ENCODE measurements at places on chromosomes 1 and 21.

- DNase-seq, result no peak
These were observed 155.4 kb downstream of the PGBD5 start for GRCh38 chr1:230270559-230271281.

GRCh38 chr1:77234096-77234495, 14.9 kb upstream of the PIGK start:
- no peak for DNase-seq

GRCh38 chr1:197178998-197179397, 32.5 kb upstream of the ASPM start:
- no peak for DNase-seq

DNA sequence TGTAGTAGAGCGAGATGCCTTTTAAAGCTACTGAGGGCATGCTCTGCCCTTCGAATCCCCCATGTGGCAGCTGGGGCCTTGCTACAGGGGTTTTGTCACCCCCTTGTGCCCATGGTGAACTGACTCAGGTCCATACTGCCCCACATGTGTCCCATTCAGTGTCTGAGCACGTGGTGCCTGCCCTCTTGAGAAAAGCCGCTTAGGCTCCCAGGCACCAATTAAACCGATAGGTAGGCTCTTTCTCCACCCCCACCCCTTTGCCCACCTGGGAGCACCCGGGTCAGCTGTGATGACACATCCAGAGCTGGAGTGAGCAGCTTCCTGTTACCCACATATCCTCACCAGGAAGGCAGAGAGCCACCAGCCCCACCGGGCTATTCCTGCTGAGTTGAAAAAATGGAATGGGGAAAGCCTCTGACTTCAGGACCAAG, 30.5 kb downstream of the TMCC2 start:
- DNase-seq, result no peak

- DNase-seq, result no peak
These were observed 8.8 kb upstream of the LMX1A start for GRCh38 chr1:165365341-165365740.

DNA sequence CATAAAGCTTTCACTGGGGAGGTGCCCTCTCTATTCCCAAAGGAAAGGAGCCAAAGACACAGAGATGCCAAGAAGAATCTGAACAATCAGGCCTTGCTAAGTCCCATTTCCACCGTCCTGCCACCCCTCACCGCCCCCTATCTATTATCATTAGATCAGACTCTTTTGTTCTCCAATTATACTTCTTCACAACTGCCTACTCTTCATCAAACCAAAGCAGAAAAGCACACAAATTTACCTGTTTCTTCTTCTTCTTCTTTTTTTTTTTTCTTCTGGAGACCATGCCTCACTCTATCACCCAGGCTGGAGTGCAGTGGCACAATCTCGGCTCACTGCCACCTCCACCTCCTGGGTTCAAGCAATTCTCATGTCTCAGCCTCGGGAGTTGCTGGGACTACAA, 43.1 kb upstream of the ARHGEF10L start:
- no peak for DNase-seq

- DNase-seq, result no peak
These were observed 3.7 kb upstream of the FNDC7 start for GRCh38 chr1:108708691-108709660.

GRCh38 chr1:229597877-229598276, 28.0 kb downstream of the TAF5L start:
- DNase-seq, result no peak

- DNase-seq, result no peak
These were observed 44.7 kb downstream of the YARS1 start for GRCh38 chr1:32772281-32773017.

DNA sequence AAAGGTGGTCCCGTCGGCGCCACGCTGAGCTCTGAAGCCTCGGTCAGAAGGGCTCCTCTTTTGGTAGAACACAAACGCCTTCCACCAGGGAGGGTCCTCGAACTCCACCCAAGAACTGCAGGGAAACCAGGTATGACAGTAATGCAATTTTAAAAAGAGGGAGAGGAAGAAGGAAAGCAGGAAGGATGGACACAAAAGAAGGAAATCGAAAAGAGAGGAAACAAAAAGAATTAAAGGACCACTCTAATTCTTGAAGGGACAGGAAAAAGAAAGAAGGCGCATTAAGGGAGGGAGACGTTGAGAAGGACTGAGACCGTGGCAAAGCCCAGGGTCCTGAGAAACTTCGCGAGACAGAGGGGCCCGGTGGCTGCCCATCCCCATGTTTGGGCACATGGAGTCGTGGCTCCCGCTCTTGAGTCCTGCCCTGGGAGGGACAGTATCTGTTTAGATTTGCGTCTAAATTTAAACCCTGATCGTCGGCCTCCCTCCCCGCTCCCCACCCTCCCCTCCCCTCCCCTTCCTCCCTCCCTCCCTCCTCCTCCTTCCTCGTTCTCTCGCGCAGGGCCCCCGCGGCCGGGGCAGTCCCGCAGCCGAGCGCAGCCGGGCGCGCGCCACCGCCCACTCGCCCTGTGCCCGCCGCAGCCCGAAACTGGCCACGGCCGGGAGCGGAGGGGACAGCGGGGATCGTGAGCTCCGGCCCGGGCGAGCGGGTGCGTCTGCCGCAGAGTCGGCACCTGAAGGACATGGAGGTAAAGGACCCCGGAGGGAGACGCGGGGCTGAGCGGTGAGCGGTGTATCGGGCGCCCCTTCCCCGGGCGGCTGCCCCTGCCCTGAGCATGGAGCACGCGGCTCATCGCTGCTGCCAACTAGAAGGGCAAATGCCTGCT, at the start of gene RCSD1:
Gene RCSD1 (plus strand): TSS at position 552 of the 887 bp plus-strand sequence. CDS start 192 bp downstream, at position 744.
- no peak for DNase-seq

- no peak for DNase-seq
These were observed 1.5 kb downstream of the RGS18 start for GRCh38 chr1:192159781-192160180.

DNA sequence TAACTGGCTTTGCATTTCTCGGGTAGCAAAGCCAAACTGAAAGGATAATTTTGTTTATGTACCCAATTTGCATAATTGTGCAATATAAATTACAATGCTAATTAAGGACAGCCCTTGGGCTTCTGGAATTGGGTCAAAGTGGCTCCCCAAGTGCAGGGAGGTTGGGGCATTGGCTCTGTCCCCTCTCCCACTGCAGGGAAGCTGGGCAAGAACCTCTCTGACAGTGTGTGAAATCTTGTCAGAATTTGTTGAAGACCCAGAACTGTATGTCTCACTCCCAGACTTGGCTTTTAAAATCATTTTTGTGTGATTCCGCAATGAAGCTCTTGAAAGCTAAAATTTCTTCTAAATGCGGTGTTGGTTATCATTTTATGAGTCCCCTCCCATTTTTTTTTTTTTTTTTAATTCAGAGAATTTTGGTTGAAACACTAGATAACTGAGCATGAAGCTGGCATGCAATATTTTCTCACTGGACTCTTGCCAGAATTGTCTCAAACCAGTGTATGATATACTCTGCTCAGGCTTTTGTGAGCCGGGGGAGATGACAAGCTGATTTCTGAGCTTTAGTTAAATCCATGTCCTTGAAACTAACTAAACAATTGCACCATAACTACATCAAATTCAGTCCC, 878.9 kb upstream of the CXADR start:
- no peak for DNase-seq

GRCh38 chr1:147781056-147781471, 20.7 kb upstream of the GJA5 start:
- DNase-seq, result no peak

- no peak for DNase-seq
These were observed 110.5 kb upstream of the USH2A start for GRCh38 chr1:216533776-216534175.

GRCh38 chr1:21189906-21190500, 13.3 kb upstream of the EIF4G3 start:
- no peak for DNase-seq

- DNase-seq, result no peak
These were observed 81.1 kb upstream of the GPR88 start for GRCh38 chr1:100456880-100457279.

GRCh38 chr1:69315823-69316222, 251.9 kb upstream of the LRRC7 start:
- DNase-seq, result no peak

GRCh38 chr1:18945401-18945849, 11.1 kb downstream of the IFFO2 start:
- DNase-seq, result no peak

DNA sequence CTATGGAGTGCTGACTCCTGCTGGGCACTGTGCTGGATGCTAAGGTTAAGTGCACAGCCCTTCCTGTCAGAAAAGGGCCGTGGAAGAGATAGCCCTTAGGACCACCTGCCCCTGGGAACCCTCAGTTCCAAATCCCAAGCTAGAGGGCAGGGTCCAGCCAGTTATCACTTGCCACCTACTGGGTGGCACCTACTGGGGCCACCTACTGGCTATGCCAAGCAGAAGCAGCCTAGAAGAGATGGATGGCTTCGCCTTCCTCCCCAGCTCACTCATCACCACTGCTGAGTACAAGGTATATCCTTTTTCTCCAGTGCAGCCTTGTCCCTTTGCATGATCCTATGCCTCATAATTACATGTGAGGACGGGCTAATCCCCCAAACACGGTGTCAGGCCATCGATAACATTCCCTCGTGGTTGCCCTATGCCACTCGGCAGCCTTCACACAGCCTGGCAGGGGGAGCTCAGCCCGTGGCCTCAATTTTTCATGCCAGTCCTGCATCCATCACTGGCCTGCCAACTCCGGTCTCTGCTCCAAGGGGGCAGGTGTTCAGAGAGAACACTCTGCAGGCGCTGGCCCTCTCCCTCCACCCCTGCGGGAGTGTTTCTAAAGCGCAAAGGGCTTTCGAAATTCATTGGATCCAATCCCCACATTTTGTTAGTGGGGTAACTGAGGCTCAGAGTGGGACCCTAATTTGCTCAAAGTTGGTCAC, 49.0 kb downstream of the SYT2 start:
- no peak for DNase-seq

DNA sequence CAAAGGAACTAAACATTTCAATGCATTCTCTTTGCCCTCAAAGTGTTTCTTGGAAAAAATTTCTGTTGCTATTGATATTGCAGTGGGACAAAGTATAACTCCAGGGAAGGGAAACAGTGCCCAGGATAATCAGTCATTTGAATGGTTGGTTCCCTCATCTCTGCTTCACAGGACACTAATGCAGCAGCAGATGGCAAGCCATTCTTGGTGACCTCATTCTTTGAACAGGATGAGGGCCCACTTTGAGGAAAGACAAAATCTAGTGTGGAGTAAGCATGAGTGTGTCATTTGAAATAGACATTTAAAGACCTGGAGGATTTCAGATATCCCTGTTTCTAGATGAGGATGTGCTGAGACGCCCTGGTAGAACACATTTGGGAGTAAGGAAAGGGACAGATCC, 32.3 kb downstream of the CHRM3 start:
- DNase-seq, result no peak

DNA sequence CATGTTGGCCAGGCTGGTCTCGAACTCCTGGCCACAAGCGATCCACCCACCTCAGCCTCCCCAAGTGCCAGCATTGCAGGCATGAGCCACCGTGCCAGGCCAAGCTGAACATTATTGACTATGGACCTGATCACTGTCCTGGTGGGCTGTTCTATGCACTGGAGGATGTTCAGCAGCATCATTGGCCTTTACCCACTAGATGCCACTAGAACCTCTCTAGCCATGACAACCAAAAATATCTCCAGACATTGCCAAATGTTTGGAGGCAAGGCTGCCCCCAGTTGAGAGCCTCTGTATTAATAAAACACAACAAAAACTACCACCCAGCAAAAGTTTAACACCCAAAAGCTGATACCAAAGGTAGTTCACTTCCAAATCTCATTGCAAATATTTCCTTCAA, 110.8 kb upstream of the SOD1 start:
- no peak for DNase-seq

DNA sequence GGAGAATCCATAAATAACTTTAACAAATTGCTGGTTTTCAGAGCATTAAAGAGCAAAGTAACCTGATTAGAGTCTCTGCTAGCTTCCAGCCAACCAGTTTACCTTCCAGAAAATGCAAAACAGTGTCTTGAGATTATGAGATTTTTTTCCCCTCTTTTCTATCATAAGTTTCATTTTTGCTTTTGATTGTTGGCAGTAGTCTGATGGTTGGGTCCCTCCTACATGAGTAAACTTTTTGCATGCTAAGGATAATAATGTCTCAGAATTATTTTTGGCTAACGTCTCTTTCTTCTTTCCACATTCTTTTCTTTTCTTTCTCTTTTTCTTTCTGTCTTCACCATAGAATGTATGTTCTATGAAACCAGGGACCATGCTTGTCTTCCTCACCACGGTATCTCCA, 6.3 kb upstream of the ADAMTS5 start:
- DNase-seq, result no peak

DNA sequence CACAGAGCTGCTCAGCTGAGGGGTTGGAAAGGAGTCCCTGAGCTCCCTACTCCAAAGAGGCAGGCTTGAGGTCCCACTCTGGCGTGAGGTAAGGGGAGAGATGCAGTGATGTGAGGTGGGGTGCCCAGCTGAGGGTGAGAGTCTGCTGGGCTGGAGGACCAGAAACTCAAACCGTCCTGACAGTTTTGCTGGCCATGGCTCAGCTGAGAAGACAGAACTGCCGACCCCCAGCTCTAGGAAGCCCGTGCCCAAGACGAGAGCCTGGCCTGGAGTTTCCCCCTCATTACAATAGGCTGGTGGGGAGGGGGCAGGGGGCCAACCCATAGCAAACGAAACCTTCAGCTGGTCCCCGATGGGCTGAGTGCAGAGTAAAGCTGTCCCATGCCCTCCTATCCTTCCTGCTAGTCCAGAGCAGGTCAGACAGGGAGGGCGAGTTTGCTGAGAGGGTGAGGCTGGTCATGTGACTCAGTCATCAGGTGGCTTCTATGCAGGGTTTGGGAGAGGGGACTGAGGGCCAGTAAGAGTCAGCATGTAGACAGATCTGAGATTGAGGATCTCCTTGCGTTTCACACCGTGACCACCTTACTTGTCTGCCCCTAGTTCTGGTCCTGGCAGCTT, 129.3 kb downstream of the PRDM2 start:
- no peak for DNase-seq

DNA sequence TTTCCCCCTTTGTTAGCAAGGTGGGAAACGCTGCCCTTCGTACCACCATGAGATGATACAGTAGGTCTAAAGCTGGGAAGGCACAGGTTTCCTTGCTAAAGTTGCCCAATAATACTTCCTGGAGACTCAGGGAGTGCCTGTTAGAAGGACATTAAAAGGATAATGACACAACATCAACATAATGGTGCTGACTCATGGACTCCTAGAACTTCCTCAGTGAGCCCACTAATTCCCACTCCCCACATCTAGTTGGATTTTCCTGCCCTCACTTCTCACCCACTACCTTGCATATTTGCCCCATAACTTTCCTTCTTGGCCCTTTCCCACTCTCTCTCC, 17.5 kb downstream of the CFAP45 start:
- DNase-seq, result no peak

- DNase-seq, result no peak
These were observed 83.6 kb downstream of the LRRC8D start for GRCh38 chr1:89904219-89904980.

DNA sequence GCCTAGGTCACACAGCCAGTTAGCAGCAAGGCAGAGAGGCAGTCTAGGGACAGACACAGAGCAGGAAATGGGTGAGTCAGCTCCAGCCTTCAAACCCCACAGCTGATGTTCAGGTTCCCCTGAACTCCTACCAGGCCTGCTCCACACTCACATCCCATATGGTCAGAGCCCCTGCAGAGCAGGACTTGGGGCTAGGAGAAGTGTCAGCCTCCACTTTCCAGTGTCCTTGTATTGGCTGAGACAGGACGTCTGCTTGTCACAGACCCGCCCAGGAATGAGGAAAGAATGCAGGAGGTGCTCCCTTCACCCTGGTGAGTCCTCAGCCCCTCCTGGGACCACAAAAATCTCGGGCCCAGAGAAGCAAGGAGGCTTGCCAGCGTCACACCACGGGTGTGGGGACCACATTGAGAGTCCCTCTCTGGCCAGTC, 92.5 kb downstream of the LACTBL1 start:
- no peak for DNase-seq

Measured in esophagus squamous epithelium (tissue), 5 donors.